HFFc6 (cell line): ENCODE measurements at places on chromosomes 6 and 20. TPM values are rescaled to one million over a fixed set of nuclear protein-coding genes. Genes with fewer than 3 reads are reported as not detected.

DNA sequence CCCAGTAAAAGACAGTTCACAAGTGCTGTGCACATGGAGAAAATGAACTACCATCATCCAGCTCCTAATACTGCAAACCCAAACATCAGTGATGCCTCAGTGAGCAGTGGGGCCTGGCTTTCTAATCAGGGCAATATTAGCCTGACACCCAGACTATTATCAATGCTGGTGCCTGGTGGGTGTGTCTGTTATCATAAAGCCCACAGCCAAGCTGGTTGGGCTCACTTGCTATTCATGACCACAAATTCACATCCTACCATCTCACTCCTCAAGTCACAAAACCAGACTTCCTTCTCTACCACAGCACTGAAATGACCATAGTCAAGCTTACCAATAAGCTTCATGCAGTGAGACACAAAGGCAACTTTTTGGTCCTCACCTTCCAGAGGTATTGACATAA, 180.8 kb upstream of the PLN start:
- DNase-seq: no peak

DNA sequence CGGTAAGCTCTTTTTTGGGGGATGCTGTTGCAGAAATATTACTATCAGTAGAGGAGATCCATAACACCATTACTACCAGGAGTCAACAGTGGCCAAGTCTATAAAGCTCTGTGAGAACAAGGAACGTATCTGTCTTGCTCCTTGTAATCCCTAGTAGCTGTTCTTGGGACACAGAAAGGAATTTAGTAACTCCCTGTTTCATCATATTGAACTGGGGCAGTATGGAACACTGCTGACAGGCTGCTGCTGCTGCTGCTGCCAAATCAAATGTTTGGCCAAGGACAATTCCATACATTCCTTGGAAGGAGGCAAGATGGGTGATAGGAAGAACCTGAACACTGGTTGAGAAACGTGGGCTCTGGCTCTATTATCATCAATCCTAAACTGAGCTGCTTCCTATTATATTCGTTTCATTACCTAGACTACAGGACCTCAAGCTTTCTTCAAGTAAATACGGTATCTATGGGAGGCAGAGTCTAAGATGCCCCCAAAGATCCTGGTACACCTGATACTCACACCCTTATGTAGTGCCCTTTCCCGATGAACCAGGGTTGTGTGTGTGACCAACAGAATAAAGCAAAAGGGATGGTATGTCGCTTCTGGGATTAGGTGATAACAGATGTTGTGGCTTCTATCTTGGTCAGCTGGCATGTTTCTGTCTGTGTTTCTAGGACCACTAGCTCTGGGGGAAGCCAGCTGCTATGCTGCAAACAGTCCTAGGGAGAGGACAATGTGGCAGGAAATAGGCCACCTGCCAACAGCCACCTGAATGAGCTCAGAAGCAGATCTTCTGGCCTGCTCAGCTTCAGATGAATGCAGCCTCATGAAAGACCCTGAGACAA, 39.5 kb downstream of the ELOVL5 start:
- peak; percentile 38 for DNase-seq

- DNase-seq: peak; percentile 27
Measured at GRCh38 chr6:14673201-14673600, 555.6 kb downstream of the CD83 start.

WFDC12 gene
- not detected in 3 replicates for total RNA-seq

- DNase-seq: no peak
Measured at GRCh38 chr6:113461153-113461932, 395.8 kb upstream of the MARCKS start.

LTB gene
- total RNA-seq: not detected in 3 replicates

DNA sequence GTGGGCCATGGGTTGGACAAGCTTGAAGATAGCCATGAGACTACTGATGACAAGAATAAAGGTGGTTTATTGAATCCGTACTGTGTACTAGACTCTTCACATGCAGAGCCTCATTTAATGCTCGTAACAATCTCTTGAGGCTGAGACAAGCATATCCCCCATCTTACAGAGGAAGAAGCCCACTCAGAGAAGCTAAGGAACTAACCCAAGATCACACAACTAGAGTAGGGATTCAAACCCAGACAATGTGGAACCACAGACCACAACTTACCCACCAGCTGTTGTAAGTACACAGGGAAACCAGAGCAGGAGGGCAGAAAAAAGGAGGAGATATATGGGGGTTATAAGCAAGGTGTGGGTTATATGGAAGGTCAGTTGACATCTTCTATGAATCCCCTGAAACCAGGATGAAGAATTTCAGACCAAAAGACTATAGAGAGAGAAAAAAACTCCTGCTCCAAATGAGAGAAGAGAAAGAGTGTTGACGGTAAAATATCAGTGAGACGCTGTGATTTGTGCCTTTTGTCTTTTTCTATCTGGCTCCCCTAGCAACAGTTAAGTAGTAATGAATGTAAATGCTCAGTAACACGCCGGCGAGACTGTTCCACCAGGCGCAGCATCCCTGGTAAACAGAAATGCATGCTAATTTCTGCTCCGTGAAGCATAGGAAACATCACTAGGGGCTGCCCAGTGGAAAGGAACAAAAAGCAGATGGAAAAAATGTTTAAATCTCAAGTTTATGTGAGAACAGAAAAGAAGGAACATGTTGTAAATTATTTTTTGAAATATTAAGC, 80.1 kb upstream of the SLC22A16 start:
- no peak for DNase-seq

DNA sequence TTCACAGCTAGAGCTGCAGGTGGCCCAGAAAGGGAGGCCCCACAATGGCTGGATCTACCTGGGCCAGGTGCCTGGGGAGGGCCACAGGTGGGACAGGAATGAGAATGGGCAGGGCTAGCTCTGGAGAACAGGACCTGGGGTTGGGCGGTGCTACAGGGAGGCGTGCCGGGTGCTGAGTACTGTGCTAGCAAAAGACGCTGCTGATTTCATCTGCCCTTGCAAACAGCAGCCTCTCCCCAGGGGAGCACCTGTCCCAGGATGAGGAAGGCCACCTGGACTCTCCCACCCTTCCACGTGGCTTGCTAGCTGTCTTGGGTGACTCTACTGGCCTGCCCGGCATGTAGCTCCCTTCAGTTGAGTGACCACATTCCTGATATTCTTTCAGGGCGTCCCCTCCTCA, 6.6 kb upstream of the YTHDF1 start:
- DNase-seq: no peak

DNA sequence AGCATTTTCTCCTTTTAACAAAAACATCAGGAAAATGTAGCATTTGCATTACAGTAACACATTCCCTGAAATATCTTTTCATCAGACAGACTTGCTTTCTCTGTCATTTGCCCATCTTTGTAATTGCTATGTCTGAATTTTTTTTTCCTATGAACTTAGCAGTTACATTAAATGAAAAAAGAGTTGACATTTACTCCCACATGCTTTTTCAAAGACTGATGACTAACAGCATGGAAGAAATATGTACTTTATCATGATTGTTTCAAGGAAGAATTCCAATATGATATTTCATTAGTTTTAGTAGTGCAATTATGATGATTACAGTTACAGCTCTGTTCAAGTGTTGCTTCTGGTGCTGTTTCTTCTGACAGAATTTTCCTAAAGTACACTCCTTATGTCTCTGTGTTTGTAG, 864.5 kb upstream of the MAN1A1 start:
- no peak for DNase-seq

DNA sequence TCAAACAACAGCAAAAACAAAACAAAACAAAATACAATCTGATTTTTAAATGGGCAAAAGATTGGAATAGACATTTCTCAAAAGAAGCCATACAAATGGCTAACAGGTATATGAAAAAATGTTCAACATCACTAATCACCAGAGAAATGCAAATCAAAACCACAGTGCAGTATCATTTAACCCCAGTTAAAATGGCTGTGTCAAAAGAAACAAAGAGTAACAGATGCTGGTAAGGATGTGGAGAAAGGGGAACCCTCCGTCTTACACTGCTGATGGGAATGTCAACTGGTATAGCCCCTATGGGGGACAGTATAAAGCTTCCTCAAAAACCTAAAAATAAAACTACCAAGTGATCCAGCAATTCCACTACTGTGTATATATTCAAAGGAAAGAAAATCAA, 10.9 kb upstream of the NELFCD start:
- DNase-seq: no peak

DNA sequence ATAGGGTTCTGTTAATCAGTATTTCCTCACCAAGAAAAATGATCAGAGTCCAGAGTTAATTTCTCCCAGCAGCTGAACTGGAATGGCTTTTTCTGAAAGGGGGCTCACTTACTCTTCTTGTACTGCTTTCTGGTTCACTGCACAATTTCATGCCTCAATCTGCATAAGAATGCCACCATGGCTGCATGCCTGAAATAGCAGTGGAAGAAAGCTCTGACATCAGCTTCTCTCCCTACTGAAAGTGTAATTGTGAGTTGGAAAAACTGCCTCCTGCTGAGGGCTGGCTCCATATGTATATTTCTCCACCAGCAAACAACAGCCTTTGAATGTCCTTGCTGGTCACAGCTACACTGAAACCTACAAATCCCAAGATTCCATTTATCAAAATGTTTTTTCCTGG, 1027.2 kb upstream of the GJE1 start:
- no peak for DNase-seq

- no peak for DNase-seq
Measured at GRCh38 chr20:58094698-58095097, 133.8 kb downstream of the ANKRD60 start.

DNA sequence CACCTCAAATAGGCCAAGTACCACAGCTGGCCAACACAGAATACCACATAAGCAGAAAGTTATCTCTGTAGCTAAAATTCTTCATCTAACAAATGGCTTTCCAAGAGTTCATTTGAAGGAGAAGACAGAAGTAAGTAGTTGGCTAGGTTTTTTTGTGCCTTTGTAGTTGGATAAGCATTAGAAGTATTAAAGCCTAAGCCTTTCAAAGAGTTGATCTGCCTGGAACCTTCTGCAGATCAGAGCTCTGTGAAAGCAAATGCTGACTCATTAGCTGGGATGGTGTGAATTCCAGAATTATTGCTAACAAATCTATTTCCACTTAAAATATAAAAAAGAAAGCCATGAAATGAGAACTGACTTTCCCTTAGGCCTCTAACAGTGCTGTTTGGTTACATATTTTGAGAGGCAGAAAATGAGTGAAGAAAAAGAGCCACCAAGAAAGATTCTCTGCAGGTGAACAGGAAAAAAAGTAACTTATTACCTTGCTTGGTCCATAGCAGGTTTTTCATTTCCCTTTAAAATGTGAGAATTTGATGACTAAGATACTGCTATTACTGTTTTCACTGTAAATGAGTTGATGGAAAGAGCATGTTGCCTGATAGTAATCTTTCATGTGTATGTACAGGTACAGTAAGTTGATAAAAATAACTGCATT, 763.2 kb upstream of the FLRT3 start:
- DNase-seq: no peak

OR14J1 gene
- not detected in 3 replicates for total RNA-seq

- no peak for DNase-seq
Measured at GRCh38 chr6:2360716-2361115, 115.3 kb upstream of the GMDS start.

DNA sequence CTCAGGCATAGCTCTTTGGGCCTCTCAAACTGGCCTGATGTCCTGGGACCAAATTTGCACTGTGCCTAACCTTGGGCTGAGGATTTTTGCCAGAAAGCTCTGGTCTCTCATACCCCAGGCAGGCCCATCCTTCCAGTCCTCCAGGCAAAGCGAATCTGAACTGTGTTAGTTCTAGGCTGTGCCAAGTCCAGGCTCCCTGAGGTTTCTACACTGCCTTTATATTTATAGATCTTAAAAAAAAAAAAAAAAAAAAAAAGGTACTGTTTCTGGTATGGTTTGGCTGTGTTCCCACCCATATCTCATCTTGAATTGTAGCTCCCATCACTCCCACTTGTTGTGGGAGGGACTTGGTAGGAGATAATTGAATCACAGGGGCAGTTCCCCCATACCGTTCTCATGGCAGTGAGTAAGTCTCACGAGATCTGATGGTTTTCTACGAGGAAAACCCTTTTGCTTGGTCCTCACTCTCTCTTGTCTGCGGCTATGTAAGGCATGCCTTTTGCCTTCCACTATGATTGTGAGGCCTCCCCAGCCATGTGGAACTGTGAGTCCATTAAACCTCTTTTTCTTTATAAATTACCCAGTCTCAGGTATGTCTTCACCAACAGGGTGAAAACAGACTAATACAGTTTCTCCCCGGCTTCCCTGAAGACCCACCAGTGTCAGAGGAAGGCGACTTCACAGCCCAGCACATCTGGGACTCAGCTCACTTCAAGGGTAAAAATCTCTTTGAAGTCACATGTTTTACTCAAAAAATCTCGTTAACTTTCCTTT, 39.0 kb upstream of the TBXT start:
- DNase-seq: no peak

- DNase-seq: no peak
Measured at GRCh38 chr20:38607351-38607750, 5.7 kb downstream of the ARHGAP40 start.

TSBP1 gene
- not detected in 3 replicates for total RNA-seq

MRPS18B gene
- total RNA-seq: 53.8 to 58.0 TPM (median 57.0 TPM) in 3 replicates

- no peak for DNase-seq
Measured at GRCh38 chr20:2617099-2617714, 35.2 kb upstream of the NOP56 start.

DNA sequence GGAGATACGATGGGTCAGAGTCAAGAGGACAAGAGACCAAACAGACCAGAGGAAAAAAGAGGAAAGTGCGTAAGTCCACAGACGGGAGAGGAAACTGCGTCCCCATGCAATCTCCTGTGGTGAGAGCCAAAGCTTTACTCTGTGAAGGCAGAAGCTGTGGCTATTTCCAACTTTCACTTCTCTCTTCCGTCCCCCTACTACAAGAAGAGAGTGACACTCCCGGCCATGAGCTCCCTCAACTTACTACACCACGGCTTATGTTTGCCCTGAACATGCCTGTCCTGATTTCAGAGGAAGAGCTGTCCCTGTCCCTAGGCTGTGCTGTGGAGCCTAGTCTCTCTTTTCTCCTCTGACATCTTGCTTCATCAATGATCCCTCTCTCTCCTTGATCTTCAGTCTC, 11.5 kb upstream of the SSR1 start:
- no peak for DNase-seq

FKBP1C gene
- total RNA-seq: 0.48 and 1.1 TPM in 2 replicates

- DNase-seq: no peak
Measured at GRCh38 chr6:113629975-113630737, 227.0 kb upstream of the MARCKS start.

GRCh38 chr6:138431256-138432062, 27.4 kb downstream of the HEBP2 start:
- DNase-seq: no peak

- DNase-seq: no peak
Measured at GRCh38 chr20:16279320-16279719, 293.9 kb downstream of the KIF16B start.

DNA sequence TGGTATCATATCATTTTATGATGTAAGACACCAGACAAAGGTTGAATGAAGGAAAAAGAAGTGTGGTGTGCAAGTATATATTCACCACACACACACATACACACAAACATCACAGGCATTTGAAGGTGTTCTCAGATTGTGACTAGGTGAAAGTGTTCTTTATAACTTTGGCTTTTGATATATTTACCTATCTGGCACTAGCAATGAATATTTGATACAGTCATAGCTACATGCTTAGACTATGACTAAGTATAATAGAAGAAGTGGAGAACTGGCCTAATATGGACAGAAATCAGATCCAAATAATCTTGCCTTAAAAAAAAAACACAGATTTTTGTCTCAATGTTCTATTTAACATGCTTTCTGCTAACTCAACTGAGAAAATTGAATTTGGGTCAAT, 809.9 kb downstream of the KIF16B start:
- no peak for DNase-seq

RIMS4 gene
- not detected in 3 replicates for total RNA-seq
